Non-pigmented ciliary epithelial cell (primary cell): ENCODE measurements at places on chromosomes 3 and 15.

GRCh38 chr15:91849749-91850161 is 3.8 kb upstream of the SLCO3A1 start:
- no peak for DNase-seq

GRCh38 chr3:136957751-136958288 is at the start of gene IL20RB:
Gene IL20RB, plus strand, starts transcription at chr3:136957983. Its CDS starts 131 bp downstream, at chr3:136958114.
- no peak for DNase-seq

DNA sequence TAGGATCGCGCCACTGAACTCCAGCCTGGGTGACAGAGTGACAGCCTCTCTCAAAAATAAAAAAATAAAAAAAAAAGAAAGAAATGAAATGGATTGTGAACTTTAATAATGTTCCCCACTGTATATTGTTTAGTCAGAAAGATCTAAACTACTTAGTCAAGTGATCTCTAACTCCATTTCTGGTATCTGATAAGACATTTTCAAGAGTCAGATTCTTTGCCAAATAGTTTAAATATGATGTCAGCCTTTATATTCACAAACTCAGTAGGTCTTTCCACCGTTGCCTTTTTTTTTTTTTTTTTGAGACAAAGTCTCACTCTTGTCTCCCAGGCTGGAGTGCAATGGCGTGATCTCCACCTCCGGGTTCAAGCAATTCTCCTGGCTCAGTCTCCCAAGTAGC is 29.0 kb upstream of the OSBPL11 start:
- DNase-seq: no peak

DNA sequence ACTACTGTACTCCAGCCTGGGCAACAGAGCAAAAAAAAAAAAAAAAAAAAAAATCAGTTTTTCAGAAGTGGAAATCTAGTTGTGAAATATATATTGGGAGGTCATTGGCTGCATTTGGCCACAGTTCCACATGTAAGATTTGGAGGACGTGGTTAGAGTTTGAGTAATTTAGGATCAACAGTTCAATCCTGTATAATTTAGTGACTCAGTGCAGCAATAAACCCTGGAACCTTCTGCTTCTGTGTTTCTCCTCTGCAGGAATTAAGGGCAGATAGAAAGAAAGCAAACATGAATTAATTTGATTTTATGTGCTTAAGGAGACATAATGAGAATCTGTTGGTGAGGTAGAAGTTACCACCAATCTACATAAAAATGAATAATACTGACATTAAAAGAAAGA is 347.0 kb downstream of the PTPRG start:
- no peak for DNase-seq

GRCh38 chr15:68328443-68328842 is 50.9 kb downstream of the FEM1B start:
- DNase-seq: no peak

DNA sequence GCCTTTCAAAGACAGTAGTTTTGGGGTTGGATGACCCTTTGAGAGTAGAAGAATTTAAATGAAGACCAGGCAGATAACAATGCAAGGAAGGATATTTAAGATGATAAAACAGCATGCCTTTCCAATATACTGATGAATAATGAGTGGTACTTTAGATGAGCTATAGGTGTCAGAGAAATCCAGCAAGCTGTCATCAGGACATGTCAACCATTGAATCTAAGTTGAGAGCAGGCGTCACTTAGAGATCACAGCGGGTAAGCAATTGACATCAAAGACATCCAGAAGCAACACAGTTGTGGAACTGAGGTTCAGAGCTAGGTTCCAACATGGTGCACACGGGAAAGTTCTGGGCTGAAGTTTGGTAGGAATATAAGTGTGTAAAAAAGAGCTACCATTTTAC is 25.0 kb downstream of the CCDC54 start:
- no peak for DNase-seq

GRCh38 chr15:67783303-67783702 is 42.0 kb upstream of the SKOR1 start:
- DNase-seq: no peak
